ENCODE measurements at places on chromosomes 6 and 20. TPM values are rescaled to one million over a fixed set of nuclear protein-coding genes. Genes with fewer than 3 reads are reported as not detected.
A peak's percentile ranks its signal among the peaks of the same experiment; 100 is the strongest.

DNAH8 gene
- total RNA-seq: 2.2 TPM

- DNase-seq: no peak
Measured at GRCh38 chr6:11475016-11475415, 62.5 kb upstream of the TMEM170B start.

DNA sequence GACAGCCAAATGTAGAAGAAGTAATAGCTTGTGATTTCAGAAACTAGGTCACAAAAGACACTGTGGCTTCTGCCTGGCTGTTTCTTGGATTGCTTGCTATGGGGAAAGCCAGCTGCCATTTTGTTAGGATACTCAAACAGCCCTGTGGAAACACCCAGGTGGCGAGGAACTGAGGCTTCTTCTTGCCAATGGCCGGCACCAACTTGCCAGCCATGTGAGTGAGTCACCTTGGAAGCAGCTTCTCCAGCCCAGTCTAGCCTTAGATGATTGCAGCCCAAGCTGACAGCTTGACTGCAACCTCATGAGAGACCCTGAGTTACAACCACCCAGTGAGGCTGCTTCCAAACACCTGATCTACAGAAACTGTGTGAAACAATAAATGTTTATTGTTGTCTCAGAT, 11.9 kb upstream of the KIAA1755 start:
- DNase-seq: no peak

DNA sequence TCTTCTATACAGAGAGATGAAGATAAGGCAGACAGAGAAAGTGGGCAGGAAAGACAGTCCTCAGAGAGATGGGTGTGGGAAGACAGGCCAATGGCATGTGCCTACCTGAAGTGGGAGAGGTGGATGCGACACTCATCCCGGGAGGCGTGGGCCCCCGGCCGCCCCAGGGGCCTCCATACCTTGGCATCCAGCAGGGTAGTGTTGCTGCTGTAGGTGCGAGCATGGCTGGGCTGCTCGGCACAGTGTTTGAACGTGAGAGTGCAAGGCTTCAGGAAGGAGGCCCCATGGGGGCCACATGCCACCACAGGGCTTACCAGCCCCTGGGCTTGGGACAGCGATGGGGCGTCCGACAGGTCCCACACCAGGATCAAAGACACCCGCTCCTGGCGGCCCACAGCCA, 5.2 kb downstream of the UNC5CL start:
- no peak for DNase-seq

TFAP2D gene
- not detected for total RNA-seq

FABP7 gene
- total RNA-seq: 0.66 TPM

ADGB gene
- 0.04 TPM for total RNA-seq

DNA sequence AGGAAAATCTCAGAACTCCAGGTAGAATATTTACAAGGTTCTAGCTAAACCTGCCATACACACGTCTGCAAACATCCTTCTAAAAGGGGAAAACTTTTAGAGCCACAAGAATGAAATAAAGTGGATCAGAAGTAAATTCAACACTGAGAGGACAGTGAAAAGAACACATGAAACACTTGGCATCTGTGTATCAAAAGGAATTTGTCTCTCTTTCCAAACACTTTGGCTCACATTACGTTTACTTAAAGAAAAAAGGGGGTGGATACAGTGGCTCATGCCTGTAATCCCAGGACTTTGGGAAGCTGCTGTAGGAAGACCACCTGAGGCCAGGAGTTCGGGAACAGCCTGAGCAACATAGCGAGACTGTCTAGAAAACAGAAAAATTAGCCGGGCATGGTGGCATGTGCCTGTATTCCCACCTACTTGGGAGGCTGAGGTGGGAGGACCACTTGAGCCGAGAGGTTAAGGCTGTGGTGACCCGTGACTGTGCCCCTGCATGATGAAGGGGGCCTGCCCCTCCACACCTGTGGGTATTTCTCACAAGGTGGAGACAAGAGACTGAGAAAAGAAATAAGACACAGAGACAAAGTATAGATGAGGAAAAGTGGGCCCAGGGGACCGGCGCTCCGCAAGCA, 35.4 kb downstream of the NINL start:
- DNase-seq: peak; percentile 87

- DNase-seq: no peak
Measured at GRCh38 chr20:2449386-2449785, 21.2 kb downstream of the SNRPB start.
